Hypothalamus (tissue), 51 donors: ENCODE measurements at places on chromosomes 2 and 18.
A peak's percentile ranks its signal among the peaks of the same experiment; 100 is the strongest.

- DNase-seq = no peak
Measured at GRCh38 chr18:56721031-56721430, 69.9 kb downstream of the WDR7 start.

DNA sequence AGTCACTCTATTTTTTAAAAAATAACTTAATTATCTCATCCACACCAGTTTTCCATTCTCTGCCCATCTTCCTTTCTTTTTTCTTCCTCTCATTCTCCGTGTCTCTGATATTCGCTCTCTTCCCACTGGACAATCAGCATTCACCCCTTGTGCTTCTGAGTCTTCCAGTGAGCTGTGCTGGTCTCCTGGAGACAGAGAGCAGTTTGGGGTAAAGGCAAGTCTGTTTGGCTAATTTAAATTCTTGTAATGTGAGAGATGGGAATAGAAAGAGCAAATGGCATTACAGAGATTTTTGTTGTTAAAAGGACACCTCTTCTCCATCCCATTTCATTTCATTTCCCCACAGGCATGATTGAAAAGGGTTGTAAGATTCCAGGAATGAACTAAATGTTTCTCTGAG, 107.5 kb downstream of the DTNA start:
- DNase-seq = no peak

- no peak for DNase-seq
Measured at GRCh38 chr2:177296040-177296439, 31.5 kb upstream of the NFE2L2 start.

- peak; percentile 49 for DNase-seq
Measured at GRCh38 chr2:64654063-64654811, 524 bp upstream of the SERTAD2 start.

DNA sequence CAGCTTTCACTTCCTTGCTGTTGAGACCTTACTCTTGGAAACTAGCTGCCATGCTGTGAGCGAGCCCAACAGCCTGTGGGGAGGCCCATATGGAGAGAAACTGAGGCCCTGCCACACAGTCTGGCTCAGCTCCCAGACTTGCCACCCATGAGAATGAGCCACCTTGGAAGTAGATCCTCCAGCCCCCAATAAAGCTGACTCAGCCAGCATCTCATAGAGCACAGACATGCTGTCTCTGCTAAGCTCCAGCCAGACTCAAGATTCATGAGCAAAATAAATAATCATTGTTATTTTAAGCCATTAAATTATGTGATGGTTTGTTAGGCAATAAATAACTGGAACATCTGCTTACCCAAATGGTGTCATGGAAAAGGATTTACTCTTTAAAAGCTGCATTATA, 53.6 kb upstream of the DDX18 start:
- no peak for DNase-seq

GRCh38 chr2:46471-47345, at the start of gene FAM110C:
Gene FAM110C (minus strand): TSS chr2:46505. CDS start chr2:46385, 120 bp downstream.
- DNase-seq = peak; percentile 33

DNA sequence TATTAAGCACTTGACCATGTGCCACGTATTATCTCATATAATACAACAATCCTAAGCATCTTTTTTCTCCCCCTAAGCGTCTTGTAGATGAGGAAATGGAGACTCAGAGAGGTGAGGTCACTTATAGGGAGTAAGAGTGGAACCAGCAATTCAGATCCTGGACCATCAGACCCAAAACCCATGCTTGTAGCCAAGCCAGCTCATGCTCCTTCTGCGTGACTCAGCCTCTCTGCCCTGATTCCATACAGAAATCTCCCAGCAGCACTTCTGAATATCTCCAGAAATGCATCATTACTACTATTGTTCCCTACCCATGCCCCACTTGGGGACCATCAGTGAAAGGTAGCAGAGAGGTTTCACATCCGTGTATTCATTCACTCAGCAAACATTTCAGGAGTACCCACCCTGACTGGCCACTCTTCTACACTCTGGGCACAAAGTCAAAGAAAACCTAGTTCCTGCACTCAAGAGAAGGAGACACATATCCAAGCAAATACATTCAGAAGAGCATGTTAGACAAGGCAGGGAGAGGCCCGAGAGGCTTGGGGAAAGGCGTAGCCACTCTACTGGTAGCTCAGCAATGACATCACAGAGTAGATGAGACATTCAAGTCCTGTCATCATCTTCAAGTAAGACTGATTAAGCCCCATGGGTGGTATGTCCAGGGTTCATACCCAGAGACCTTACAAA, 141.9 kb downstream of the MTCL1 start:
- no peak for DNase-seq

- DNase-seq = no peak
Measured at GRCh38 chr2:229486673-229487072, 215.6 kb upstream of the PID1 start.

DNA sequence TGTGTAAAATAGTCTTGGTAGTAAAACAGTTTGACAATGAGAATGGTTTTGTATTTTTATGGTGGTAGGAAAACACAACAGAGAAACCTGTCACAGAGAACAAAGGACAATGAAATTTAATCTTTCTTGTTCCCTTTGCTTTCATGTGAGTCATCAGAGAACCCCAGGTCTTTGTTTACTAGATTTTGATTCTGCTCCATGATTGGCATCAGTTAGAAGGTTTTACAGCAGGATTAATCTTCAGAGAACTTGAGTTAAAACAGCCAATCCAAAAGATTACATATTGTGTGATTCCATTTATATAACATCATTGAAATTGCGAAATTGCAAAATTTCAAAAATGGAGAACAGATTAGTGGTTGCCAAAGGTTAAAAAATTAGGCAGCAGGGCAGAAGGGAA, 2.5 kb downstream of the APLF start:
- DNase-seq = no peak

GRCh38 chr2:127218812-127219170, 1.3 kb downstream of the CYP27C1 start:
- no peak for DNase-seq

DNA sequence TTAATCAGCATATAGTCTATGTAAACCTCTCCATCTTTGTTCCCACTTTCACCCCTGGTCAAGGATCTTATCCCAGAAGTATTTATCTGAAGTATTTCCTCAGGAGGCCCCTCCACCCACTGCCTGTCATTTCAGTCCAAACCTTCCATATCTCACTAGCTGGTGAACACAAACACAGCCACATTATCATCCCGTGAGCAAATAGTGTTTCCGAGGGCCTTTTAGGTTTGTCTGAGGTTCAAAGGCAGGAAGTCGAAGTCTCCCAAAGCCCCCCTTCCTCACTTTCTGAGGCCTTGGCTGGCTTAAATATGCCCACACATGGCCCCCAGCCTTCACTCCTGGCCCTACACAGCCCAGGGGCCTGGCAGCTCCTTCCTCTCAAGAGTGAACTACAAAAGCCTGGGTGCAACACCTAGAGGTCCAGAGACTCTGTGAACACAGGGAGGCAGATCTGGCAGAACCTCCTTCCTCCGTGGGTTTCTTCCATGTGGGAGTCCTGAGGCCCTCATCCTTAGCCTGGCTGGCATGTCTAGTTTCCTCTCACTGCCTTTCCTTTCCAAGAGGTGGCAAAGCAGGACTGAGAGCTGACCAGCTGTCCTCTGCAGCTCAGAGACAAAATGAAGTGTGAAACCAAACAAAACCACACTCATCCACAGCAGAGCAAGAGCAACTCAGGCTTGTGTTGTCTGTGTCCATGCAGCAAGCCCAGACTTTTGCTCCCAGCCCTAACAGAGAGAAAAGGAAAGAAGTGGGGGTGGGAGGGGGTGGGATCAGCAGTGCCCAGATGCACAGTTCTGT, 264.2 kb downstream of the SS18 start:
- no peak for DNase-seq

- no peak for DNase-seq
Measured at GRCh38 chr2:239158641-239159475, 242.0 kb downstream of the HDAC4 start.

DNA sequence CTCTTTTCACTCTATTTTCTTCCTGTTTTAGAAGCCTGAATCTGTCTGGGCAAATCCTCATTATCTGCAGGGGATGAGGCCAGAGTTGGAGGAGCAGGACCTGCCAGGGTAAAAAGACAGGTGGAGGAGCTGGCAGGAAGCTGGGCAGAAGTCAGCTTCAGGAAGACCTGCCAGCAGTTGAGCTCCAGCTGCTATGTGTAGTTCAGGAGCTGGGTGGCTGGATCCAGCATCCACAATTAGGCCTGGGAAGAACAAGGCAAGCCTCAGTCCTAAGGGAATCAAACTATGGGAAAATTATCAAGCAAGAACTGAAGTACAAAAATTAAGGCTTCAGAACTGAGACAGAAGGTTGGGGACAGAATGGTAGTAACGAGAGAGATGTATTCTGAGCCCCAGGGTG, 174.0 kb downstream of the MREG start:
- no peak for DNase-seq
